ENCODE measurements at places on chromosomes 12 and 14. TPM values are rescaled to one million over a fixed set of nuclear protein-coding genes. Genes with fewer than 3 reads are reported as not detected.

DNA sequence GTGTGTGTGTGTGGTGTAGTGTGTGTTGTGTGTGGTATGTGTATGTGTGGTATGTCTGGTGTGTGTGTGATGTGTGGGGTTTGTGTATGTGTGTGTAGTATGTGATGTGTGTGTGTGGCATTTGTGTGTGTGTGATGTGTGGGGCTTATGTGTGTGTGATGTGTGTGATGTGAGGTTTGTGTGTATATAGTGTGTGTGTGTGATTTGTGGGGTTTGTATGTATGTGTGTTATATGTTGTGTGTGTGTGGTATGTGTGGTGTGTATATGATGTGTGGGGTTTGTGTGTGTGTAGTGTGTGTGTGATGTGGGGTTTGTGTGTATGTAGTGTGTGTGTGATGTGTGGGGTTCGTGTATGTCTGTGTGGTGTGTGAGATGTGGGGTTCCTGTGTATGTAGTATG lies 9.4 kb downstream of the GALNT16 start:
- no peak for DNase-seq

Gene TAS2R8
- polyA plus RNA-seq = 0.06 TPM

GRCh38 chr14:61570549-61571290 lies 124.6 kb upstream of the HIF1A start:
- no peak for DNase-seq

GRCh38 chr12:89276860-89277259 lies 75.4 kb downstream of the DUSP6 start:
- DNase-seq = no peak

DNA sequence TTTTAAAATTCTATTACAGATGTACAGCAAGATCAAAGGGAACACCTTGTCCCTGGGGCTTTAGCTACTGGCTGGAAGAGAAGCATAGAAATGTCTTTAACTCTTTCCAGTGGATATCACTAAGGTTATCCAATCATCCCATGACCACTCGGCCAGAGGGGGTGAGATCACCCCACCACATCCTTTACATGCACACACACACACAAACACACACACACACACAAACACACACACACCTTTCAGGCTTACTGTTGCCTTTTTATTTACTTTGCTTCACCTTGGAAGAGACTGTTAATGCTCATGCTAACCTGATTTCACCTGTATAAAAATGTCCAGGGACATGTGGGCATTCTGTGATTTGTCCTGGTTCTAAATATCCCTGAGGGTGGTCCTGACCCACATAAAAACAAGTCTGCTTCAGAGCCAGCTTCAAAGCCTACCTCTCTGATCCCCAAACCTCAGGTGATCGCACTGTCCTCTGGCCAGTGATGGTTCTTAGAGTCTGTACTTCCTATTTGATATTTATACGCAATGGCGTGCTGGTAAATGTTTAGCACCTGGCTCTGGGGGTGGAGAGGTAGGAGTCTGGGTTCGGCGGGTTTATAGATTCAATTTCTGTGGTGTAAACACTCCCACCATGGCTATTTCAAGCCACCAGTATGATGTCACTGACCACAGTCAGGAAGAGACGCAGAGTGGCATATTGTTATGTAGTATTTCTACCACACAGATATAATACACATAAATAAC lies 166.1 kb upstream of the EEA1 start:
- DNase-seq = no peak
